IPS DF 6.9 (cell line): ENCODE measurements at places on chromosomes 2 and 18.

DNA sequence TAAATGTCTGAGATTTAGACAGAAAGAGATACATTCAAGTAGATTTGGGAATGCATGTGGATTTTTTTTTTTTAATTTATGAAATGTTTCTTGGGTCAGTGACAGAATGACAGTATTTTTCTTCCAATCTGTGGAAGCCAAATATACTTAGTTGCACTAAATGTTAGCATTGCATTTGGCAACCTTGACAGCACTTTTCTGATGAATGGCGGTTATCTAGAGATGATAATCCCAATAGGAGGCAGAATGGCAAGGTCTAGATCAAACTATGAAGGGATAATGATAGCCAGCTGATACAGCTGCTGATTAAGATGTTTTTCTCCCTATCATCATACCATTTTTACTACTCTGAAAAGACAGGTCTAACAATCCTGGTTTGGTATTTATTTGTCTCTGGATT is 174.5 kb upstream of the STON1 start:
- no peak for DNase-seq

DNA sequence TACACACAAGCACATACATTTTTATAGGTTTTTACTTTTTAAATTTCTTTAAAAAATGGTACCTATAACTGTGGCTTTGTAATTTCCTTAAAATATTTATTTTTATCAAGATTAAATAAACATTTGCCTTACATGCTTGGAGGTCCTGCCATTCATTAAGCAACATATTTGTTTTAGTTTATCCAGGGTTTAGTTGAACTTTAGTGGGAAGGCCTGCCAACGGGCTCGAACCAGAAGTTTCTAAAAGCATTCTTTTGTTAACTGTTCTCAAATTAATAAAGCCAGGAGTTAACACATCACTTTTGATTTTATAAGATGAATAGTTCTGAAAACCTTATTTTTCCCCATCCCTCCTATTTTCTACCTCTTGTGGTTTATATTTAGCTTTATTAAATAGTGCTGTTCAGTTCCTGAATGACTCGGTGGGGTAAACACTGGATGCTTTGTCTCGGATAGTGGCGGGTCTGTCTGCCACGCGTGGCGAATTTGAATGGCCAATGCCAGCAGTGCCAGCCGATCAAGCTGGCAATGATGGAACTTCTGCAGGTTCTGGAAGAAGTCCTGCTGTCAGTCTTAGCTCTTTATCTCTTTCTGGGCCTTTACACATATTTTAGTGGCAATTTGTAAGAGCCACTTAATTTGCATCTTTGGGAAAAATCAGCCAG is 32.2 kb downstream of the SH3YL1 start:
- DNase-seq = no peak

DNA sequence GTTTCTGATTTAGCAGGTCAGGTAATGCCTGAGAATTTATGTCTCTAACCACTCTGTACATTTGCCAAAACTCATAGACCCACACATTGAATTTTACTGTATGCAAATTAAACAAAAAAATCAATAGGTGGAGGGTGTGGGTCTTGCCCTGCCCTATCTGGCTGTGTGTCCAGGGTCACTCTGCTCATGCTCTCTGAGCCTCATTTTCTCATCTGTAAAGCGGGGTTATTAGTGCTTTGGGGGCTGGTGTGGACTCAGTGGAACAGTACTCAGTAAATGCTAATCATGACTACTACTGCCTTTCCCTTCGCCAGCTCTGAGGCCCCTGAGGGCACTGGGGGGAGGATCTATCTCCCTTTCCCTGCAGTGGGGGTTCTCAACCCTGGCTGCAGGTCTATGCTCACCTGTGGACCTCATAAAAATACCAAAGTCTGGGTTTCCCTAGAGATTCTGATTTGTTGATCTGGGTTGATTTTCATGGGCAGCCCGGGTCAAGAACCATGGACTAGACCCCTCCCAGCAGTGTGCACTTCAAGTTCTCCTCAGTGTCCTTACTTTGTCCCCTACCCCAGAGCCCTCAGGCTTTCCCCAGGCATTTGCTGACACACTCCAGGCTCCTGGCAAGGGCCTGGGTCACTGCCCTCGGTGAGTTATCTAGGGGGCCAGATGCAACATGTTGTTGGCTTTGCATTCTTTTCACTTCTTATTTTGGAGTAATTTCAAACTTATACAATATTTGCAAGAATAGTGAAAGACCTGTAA is 27.5 kb downstream of the MTHFD2 start:
- DNase-seq = no peak

DNA sequence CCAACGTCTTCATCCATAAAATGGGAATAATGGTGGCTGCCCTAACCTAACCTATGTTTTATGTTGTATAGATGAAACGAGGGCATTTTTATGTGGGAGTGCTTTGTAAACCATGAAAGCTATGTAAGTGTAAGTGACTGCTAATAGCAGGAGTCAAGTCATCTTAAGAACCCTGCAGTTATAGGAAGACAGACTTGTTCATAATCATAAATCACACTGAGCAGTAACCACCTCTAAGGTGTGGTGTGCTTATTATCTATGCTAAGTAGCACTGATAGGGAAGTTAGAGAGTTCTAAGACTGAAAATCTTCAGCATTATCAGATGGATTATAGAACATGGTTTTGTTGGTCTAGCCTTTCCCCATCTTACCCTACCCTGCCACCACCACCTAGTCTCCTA is 24.2 kb upstream of the NRP2 start:
- DNase-seq = no peak

DNA sequence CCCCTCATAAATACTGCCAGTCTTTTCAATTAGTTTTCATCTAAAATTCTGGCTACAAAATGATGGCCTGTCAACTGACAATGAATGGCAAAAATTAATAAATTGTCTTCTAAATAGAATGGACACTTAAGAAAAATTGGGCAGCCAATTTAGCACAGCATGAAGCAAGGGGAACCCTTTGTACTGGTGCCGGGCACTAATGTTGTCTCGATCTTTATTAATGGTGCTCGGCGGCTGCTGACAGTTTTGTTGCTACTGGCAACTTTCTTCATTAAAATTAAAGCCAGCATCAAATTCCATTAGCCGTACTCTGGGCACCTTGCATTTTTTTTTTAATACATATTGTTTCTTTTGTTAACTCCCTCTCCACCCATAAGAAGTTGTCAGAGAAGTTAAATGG is 309.3 kb downstream of the GBX2 start:
- no peak for DNase-seq

DNA sequence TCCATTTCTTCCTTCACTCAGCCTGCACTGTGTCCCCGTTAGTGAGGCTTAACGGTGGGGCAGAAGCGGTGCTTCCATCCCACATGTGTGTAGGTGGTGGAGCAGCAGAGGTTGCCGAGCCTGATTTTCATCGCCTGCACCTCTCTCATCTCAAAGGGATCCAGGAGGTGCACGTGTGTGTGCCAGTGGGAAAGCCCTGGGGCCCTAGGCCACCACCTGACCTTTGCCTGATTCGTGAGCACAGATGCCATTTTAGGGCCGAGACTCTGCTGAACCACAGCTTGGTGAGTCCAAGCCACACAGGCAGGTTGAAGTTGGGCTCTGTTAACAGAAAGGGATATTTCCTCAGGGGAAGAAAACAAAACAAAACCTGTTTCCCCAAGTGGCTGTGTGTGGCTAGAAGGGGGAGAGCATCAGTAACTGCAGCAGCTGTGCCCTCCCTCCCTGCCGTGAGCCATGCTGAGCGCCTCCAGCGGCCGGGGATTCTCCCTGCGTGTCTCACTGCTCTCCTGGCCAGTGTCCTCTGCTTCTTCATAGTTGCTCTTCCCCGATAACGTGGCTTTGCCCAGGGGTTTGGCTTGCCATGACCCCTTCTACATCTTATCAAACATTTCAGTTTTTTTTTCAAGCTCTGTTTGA is 81.5 kb downstream of the MAPRE2 start:
- no peak for DNase-seq

- DNase-seq = no peak
These were observed 33.8 kb downstream of the TEX44 start for GRCh38 chr2:231626449-231626848.

GRCh38 chr2:20361893-20362292 is 11.2 kb upstream of the PUM2 start:
- no peak for DNase-seq

DNA sequence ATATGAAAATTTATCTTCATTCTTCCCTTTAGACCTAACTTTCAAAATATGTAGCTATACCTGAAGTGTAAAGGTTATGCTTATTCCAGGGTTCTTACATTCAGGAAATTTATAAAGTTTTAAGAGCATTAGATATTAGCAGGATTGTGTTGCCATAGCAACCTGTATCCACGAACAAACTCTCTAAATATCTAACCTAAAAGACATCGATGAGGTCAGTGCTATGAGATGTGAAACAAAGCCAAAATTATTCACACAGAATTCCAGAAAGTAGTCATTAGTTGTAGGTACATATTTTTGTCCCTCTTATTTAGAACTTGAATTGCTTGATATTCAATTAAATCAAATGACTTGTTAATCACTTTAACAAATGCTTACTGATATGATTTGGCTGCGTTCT is 705.3 kb downstream of the SOCS6 start:
- no peak for DNase-seq

DNA sequence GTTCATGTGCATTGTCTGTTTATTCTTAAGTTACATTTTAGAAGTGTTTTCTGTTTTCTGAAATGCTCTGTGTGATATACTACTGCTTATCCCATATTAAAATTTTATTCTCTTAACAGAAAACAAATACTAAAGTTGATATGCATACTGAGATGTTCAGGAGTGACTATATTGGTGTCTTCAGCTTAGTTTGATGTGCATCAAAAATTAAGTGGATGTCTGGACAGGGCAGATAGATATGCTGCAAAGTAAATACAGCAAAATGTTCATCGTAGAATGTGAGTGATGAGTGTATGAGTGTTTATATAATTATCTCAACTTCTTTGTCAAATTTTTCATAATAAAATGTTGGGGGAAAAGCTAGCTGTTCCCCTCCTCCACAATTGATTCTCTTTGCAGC is 13.2 kb downstream of the VAPA start:
- DNase-seq = no peak

DNA sequence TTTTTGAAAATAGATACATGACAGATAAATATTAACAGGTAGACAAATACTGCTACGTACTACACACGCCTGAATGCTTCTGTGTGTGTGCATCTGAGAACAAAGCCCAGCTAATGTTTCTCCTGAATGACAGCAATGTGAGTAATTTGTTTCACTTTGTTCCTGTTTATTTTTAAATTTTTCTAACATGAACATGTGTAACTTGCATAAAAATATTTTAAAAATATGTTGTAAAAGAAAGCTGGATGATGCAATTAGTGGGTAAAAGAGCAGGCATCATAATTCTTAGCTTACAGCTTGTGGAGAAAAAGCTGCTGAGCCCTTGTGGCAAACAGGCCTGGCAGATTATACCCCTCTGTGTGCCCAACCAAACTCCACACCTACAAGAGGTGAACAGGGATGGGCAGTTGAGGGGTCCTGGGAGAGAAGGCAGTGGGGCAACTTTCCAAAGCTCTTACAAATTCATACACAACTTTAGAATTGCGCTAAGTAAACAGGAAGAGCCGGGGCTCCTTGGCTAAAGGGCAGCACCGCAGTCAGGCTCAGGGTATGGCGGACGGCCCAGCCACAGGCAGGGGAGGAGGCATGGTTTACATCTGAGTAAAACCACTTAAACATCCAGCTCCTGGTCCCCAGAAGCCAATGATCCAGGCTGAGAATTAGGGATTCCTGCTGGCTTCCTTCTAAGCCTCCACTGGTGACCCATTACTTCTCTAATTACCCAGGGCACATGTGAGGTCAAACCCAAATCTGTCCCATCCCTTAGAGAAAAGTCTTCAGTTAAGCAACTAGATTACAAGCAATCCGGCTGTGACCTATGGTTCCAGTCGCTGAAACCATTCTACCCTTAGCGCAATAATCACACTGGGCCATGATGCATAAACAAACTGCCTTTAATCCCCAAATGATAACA is 14.0 kb downstream of the PXDN start:
- no peak for DNase-seq

- no peak for DNase-seq
These were observed 571.0 kb upstream of the SALL3 start for GRCh38 chr18:78408623-78409022.

DNA sequence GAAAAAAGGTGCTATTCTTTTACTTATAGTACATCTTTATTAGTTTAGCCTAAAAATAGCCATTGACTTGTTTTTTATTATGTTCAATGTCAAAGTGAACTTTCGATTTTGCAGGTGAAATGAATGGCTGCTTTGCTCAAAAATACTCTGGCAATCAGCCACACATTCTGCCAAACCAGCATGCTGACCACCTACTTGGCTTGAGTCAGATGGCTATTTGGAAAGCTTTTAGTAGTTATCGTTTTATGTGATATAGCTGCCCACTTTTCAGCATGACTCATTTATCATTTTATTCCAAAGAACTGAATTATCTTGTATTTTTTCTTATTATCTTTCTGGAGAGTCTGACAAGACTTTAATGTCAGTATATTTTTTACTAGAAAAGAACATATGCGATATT is 1615.8 kb upstream of the TMEFF2 start:
- DNase-seq = no peak

DNA sequence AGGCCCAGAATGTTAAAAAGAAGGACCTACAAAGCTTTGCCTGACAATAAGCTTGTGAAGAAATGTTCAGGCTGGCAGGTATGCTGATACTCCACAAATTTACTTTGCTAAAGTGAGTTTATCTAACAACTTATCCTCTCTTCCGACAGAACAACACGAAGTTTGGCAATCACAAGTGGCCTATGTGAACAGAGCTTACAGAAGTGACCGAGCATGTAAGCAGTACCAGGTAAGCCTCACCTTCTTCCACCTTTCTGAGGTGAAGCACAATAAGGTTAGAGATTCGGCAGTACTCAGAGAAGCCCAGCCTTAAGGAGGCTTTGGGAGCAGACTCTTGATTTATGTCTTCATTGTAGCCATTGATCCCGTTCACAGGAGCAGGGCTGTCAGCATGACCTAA is 9.0 kb upstream of the LCT start:
- DNase-seq = no peak

DNA sequence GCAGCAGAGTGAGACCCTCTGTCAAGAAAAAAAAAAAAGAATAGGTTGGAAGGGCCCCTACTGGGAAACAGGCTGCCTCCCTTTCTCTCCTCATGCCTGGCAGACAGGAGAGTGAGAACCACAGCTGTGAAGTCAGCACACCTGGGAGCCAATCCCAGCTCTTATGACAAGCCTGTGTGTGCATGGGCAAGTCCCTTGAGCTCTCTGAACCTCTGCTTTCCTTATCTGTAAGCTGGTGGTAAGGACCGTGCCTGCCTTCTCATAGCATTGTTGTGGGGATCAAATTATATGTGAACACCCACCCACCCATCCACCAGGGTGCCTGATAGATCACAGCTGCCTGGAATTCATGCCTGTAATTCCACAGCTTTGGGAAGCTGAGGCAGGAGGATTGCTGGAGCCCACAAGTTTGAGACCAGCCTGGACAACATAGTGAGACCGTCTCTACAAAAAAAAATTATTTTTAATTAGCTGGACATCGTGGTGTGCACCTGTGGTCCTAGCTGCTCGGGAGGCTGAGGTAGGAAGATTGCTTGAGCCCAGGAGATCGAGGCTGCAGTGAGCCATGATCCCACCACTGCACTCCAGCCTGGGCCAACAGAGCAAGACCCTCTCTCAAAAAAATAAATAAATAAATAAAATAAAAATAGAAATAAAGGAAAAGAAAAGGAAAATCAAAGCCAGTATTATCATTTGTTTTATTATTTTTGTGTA is 66.9 kb upstream of the MCFD2 start:
- no peak for DNase-seq
